Stimulated activated CD4-positive, alpha-beta T cell treated with anti-CD3 and anti-CD28 coated beads, Interleukin-15, amount 100 ng/mL, for 24 hours (primary cell): ENCODE measurements at places on chromosomes 3 and 15.
A peak's percentile ranks its signal among the peaks of the same experiment; 100 is the strongest.

DNA sequence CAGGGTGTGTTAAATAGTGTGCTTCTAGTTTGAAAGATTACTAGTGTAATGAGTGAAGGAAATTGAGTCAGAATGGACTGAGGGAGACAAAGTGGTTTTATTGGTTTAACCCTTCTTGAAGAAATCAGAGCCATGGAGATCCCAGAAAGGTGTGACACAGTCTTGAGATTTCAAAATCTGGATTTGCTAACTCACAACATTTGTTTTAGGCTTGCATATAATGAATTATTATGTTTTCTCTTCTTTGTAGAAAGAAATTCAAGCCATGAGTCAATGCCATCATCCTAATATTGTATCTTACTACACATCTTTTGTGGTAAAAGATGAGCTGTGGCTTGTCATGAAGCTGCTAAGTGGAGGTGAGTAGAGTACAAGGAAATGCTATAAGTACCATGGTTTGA is 25.1 kb downstream of the OXSR1 start:
- no peak for DNase-seq

DNA sequence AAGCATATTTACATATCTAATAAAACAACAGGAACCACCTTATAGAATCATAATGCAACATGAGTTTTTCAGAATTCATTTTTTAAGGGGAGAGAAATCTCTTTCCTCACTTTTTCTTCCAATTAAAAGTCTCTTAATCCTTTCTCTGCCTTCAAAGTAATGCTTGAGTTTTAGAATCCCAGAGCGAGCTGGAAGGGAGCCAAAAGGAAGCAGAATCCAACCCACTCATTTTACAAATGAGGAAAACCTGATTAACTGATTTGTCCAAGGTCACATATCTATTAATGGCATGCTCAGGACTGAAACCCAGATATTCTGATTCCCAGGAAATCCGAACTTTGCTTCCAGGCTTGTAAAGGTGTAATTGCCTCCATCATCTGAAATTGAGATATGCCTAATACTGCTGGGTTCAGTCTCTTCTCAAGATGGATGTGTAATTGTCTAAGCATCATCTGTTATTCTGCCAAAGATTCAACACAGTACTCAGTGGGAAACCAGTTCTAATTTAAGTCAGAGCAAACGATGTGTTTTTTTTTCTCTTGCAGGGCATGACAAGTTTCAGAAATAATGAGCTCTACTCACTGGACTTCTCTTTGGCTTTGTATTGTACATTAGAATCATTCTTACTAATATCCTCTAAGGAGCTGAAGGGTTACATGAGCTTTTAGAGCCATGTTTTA is 481.4 kb upstream of the CFAP20DC start:
- no peak for DNase-seq

DNA sequence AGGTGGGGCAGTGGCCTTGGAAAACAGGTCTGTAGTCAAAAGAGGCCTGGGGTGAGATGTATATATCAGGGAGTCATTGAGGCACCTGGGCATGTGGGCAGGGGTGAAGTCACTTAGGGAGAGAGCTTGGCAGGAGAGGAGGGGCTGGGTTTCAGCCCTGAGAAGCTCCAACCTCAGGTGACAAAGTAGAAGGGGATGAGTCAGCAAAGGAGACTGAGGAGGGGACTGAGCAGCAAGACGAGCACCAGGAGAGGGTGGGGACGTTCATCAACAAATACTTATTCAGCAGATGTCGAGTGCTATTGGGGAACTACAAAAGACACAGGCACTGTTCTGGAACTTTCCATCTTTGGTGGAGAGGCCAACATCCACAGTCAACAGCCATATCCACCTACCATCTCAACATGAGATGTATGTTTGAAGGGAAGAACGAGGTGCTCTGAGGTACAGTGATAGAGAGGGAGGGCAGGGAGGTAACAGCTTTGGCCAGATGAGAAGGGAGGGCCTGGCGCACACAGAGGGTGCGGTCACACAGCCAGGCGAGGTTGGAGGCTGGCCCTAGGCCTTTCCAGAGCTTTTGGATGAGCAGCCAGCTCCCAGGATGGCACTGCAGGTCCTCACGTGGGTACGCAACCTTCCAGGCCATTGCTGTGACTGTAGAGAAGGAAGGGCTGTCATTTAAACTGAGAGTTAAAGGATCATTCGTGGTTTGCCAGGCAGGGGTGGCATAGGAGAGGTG is 45.7 kb downstream of the GLDN start:
- DNase-seq = no peak

DNA sequence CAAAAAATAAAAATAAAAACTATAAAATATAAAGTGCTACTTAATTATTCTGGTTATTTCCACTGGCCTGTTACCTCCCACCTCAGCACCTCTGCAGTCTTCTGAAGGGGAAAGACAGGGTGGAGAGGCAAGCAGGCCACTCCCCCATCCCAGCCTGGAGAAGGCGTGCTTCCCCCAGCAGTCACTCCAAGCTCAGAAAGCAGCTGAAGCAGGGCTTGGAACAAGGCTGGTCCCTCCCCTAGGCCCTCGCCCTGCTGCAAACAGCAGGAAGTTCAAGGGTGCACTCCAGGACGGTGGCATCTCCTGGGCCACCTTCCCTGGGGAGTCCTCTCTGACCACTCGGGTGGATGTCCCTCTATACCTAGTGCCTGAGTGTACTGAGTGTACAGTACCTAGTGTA is 21.4 kb downstream of the CACNA2D2 start:
- no peak for DNase-seq

- no peak for DNase-seq
Observed at GRCh38 chr3:126551121-126551838, 7.5 kb downstream of the C3orf22 start.

- DNase-seq = peak; percentile 9
Observed at GRCh38 chr15:46304321-46304720, 669.5 kb downstream of the SQOR start.

GRCh38 chr15:55768670-55769185 is 25.8 kb upstream of the PRTG start:
- no peak for DNase-seq

- no peak for DNase-seq
Observed at GRCh38 chr3:171976526-171976925, 62.9 kb upstream of the FNDC3B start.

DNA sequence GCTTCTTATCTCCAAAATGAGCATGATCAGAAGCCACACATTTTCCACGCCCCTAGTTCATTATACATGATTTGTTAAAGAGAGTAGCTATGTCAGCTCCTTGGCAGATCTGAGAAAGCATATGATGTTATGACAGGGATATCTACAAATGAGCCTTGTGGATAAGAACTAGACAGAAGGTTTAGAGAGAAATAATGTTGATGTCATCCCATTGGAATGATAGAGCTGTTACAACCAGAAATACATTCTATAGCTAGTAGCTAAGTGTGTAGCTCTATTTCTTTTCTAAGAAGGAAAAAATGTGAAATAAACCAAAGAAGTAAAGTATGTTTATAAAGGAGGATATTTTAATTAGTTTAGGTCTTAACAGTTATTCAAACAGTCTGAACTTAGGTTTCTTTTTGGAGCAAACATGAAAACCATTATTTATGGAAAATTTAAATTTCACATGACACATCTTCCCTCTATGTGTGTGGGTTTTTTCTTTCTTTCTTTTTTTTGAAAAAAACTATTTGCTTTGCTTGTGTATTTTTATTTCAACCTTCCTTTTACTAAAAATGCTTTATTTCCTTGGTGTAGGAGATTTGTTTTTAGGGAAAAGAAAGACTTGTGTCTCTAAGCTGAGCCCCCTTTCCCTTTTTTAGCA is 167.7 kb downstream of the GHSR start:
- no peak for DNase-seq

GRCh38 chr15:81532001-81532400 is 158.0 kb upstream of the TMC3 start:
- no peak for DNase-seq

GRCh38 chr15:57160823-57161560 is 215.3 kb upstream of the CGNL1 start:
- DNase-seq = no peak

DNA sequence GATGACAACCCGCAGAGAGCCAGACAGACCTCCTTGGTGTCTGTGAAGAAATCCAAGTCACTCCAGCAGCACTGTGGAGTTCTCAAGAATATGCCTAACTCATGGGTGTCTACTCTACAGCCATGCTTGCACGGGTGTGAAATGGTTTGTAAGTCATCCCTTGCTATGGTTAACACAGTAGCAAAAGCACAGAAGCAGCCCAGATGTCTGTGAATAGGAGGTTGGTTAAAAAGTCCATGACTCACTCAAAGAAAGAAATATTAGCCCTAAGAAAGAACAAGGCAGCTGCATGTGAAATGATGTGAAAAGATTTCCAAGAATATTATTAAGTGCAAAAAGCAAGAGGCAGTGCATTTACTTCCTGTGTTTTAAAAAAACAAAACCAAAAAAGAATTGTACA is 12.1 kb upstream of the LIMD1 start:
- DNase-seq = no peak

DNA sequence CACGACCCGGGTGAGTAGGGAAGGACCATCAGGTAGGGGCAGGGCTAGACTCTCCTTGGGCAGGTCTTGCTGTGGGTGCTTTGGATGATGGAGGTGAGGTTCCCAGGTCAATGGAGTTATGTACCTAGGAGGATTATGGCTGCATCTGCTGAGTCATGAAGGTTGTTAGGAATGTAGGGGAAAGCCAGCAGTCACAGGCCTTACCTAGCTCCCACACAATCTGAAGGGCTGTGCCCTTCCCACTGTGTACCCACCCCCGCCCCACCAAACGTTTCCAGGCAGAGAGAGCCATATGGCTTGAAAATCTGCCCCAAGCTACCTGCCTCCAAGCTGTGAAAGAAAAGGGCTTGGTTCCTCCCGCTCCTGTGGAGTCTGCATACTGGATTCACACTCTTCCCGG is 573.4 kb upstream of the DPPA4 start:
- no peak for DNase-seq

DNA sequence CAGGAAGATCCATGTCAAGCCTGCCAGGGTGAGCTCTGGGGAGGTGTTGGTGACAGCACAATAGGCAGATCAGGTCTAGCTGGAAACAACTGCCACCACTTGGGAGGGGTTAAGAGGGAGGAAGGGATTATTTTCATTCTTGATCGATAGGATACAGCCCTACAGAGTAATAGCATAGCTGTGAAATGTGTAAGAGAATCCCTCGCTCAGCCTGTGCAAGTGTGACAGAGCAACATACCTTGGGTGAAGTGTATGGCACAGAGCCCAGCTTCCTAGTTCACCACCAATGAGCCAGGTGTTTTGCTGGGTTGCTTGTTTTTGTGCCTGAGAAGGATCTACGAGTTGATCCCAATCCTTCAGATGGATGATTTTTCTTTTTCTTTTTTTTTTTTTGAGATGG is 9.2 kb upstream of the DCUN1D1 start:
- no peak for DNase-seq

- no peak for DNase-seq
Observed at GRCh38 chr3:11570789-11571495, 72.8 kb downstream of the VGLL4 start.

- peak; percentile 41 for DNase-seq
Observed at GRCh38 chr3:190424478-190425439, 24.9 kb downstream of the TMEM207 start.

DNA sequence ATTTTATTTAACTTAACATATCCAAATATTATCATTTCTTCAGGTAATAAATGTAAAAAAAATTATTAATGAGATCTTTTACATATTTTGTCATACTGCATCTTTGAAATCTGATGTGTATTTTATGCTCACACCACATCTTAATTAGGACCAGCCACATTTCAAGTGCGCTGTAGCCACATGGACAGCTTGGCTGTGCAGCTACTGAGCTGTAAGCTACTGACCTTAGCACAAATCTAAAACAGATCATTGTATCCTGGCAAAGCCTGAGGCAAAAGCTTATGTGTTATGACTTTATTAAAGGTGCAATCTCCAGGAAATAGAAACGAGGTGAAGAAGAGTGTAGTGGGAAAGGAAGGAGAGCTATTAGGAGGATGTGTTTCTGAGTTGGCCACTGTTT is 126.7 kb upstream of the UBE2E2 start:
- DNase-seq = no peak

DNA sequence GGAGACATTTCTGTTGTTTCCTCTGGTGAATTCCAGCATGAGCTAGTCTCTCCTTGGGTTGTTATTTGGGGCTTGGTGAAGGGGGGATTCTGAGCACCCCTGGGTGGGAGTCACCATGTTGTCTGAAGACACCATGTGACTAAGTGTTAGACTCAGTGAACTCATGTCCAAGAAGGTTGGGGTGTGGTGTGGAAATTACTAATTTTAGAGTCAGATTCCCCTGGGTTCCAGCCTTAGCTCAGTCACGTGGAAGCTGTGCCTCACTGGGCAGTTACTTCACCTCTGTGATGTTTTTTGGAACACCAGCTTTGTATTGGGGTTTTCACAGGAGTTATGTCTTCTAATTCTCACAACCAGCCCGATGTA is 171.5 kb downstream of the RPLP1 start:
- DNase-seq = no peak

GRCh38 chr3:67821135-67821534 is 166.7 kb upstream of the SUCLG2 start:
- DNase-seq = no peak

DNA sequence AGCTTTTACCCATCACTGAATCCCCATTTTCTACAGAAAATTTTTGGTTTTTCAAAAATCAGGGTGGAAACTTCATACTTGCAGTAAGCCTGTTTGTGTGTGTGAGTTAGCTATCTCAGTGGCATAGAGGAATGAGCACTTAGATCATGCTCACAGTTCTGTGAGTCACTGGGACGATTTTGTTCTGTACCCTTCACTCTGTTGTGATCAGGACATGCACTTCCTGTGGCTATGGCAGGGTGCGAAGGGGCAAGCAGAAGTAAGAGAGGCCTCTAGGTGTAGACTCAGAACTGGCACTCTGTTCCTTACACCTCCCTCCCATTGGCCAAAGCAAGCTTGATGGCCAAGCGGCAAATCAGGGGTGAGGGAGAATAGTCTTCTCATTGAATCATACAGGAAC is 11.6 kb downstream of the NIPA2 start:
- no peak for DNase-seq

DNA sequence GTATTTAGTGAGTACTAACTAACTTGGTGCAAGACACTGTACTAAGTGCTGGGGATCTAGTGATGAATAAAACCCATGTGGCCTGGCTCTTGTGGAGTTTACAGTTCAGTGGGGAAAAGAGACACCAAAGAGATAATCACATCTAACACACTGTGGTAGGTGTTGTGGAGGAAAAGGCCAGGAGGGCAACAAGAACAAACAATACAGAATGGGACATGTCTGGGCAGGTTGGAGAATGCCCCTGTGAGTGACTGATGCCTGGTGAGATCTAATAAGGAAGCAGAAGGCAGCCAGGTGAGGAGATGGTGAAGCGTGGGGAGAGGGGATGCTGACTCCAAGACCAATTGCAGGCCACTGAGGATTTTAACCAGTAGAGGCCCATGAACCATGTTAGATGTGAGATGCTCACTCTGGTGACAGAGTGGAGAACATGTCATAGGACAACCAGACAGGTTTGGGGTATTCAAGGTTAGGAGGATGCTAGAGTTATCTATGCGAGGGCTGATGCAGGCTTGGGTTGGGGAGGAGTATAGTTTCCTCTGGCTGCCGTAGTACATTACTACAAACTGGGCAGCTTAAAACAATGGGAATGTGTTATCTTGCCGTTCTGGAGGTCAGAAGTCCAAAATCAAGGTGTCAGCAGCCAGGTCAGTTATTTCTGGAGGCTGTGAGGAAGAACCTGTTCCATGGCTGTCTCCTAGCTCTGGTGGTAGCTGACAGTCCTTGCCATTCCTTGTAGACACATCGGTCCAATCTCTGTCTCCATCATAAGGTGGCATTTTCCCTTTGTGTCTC is 81.4 kb downstream of the ARNT2 start:
- DNase-seq = no peak

GRCh38 chr3:124447845-124448244 is 282.4 kb upstream of the UMPS start:
- no peak for DNase-seq

- no peak for DNase-seq
Observed at GRCh38 chr3:133863911-133864310, 31.8 kb downstream of the RAB6B start.
